Right ventricle myocardium inferior (tissue), 1 donor: ENCODE measurements at places on chromosomes 2 and 18. TPM values are rescaled to one million over a fixed set of nuclear protein-coding genes. Genes with fewer than 3 reads are reported as not detected.

GRCh38 chr18:62710417-62710816, 4.9 kb upstream of the PHLPP1 start:
- no peak for DNase-seq

DNA sequence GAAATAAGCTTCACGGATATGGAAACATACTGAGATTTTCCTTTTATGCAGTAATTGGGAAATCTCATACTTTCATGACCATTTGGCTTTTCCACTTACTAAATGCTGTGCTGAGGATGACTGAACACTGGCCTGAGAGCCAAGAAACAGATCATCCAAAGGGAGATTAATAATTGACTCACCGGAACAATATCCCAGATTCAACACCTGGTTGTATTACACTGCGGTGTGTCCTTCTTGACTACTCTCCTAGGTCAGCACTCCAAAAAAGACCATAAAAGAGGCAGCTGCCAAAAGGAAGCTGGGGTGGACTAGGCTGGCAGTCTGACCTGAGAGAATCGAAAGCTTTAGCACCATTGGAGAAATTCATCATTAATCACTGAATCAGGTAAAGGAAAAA, 469.1 kb downstream of the CBLN2 start:
- DNase-seq: no peak

DNA sequence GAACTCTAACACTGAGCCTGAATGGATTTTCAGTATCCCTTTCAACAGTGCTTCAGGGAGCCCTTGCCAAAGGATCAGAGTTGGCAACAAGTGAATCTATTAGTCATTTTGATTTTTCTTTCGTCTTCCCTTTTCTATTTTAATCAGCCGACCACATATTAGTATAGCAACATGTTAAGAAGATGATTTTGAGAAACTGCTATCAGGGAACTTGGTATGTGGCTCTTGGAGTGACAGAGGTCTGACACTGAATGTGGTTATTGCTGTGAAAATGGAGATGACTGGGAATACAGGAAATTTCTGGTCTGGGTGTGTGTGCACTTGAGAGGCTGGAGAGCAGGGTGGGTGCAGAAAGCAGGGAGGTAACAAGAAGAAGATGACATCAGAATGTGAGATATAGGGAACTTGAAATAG, 28.7 kb upstream of the IL1RL1 start:
- no peak for DNase-seq

GRCh38 chr2:233680361-233681045, 1.2 kb upstream of the UGT1A7 start:
- DNase-seq: peak; percentile 31

DNA sequence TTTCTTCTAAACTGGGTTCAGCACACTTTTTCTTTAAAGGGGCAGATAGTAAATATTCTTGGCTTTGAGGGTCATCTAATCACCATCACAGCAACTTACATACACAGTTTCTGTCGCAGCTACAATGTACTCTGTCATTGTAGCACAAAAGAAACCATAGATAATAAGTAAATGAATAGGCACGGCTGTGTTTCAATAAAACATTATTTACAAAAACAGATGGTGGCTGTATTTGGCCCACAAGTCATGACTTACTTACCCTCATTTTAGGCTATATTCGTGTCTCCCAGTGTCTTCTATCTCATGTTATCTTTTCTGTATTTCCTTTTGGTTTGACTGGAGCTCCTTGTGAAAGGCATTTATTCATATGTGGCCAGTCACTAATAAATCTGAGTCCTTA, 168.3 kb downstream of the MAP2 start:
- no peak for DNase-seq

GRCh38 chr2:175363699-175364098, 182.2 kb upstream of the ATP5MC3 start:
- no peak for DNase-seq

DNA sequence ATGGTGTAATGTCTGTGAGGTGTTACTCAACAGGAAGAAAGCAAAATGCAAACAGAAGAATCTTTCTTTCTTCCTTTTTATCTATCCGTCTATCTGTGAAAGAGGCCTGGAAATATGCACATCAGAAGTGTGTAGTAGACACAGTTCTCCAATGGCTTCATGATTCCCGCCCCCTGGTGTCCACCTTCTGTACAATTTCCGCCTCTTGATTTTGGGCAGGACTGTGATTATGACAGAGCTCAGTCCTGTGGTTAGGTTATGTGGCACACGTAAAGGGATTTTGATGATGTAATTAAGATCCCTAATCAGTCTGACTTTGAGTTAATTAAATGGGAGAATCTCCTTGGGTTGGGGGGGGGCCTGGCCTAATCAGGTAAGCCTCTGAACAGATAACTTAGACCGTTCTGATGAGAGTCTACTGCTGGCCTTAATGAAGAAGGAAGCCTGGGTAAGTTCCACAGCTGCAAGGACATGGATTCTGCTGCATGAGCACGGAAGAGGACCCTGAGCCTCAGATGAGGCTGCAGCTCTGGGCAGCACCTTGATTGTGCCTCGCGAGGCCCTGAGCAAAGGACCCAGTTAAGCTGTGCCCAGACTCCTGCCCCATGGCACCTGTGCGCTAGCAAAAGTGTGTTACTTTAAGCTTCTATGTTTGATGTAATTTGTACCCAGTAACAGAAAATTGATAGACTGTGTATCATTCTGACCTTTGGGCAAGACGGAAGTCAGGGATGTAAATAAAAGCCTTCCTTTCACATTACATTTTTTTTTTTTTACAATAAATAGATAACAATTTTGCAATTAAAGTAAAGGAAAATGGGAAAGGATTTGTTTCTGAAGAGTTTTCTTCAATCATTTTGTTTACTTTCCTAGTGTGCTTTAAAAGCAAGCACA, 11.3 kb upstream of the KCNF1 start:
- DNase-seq: no peak

GRCh38 chr18:6795307-6795706, 65.8 kb downstream of the ARHGAP28 start:
- DNase-seq: no peak

TNP1 gene
- not detected for total RNA-seq

GRCh38 chr2:47660168-47660567, 122.8 kb upstream of the MSH6 start:
- no peak for DNase-seq

GYPC gene
- total RNA-seq: 121 TPM

DNA sequence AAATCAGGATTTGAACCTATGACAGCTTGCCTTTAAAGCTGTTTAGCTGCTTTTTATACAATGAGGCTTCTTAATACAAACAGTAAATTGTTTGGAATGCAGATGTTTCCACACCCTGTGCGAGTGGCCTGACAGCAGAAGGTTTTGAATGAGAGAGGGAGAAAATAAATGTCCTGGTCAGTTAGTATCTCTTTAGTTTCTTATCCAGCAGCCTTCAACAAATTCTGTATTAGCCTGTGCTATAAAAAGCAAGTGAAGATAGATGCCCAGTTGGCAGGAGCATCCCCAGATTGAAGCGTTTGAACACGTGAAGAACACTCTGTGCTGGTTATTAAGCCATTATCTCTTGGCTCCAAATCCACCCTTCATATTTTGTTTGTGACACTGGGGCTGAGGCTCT, 70.6 kb downstream of the CERS6 start:
- no peak for DNase-seq

HMSD gene
- total RNA-seq: not detected
